ENCODE measurements at places on chromosomes 7 and 10.

DNA sequence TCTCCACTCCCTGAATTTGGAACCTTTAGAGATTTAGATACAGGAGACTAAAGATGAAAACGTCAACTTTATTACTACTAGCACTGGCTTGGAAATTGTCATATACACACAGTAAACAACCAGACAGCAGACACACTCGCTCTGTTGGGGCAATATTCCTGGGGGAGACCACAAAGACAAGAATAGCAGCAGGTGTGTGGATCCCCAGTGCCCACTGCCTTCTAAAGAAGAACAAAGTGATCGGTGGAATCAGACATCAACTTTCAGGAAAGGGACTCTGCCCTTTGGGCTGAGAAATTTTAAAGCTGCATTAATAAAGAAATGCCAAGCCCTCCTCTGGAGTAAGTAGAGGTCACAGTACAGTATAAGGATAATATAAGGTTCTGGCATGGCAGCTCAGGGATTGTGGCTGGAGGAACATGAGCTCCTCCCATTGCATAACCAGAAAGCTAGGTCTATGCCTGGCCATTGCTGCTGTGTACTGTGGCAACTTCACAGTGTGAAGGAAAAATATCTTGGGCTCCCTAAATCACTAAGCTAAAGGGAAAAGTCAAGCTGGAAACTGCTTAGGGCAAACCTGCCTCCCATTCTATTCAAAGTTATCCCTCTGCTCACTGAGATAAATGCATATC, 57.1 kb upstream of the ANKRD1 start:
- no peak for DNase-seq

- peak; percentile 13 for DNase-seq
These were observed 538.5 kb downstream of the SUGCT start for GRCh38 chr7:40673285-40673684.

DNA sequence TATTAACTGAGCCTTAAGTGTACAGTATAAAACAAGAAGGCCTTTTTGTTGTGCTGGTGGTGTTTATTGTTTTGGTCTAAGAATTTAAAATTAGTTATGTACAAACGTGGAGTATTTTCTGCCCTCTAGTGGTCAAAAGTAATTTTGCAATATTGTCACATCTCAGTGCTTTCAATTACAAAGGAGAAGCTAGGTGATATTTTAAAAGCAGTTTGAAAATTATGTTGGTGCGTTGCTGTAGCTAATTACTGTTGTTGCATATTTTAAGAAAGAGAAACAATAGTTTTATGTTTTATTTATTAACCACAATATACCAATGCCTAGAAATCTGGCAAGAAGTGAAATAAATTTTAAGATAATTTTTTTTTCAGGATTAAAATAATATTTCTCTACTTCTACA, 11.4 kb downstream of the NPVF start:
- DNase-seq = no peak

DNA sequence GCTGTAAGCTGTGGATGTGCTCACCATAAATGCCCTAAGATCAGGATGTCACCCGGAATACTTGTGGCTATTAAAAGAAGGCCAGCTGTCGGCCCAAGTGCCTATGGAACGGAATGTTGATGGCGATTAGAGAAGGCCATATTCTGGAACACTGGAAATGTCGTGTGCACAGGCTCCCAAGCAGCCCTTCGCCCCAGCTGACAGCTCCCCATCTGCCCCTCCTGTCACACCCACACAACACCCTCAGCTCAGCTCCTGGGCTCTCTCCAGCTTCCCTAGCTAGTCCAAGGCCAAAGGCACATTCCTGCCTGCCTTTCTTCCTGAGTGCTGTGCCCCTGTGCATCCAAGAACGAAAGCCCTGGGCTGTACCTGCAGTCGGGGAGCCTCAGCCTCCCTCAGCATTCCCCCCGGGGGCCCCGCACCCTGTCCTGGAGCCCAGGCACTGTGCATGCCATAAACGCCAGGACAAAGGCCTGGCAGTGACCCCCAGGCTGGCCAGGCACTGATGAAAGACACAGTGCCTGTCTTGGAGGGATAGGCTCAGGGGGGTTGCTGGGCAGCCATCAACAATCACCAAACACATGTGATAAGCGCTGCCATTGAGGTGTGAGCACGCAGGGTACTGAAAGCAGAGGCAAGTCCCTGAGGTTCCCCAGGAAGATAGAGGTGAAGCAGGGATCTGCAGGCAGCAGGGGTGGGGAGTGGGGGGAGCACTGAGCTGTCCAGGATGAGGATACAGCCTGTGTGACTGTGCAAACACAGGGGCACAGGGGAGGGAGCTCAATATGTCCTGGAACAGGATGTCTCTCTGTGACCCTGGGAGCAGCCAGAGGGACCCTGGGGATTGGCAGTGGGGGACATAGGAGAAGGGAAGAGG, 3.7 kb upstream of the LDB3 start:
- DNase-seq = no peak

DNA sequence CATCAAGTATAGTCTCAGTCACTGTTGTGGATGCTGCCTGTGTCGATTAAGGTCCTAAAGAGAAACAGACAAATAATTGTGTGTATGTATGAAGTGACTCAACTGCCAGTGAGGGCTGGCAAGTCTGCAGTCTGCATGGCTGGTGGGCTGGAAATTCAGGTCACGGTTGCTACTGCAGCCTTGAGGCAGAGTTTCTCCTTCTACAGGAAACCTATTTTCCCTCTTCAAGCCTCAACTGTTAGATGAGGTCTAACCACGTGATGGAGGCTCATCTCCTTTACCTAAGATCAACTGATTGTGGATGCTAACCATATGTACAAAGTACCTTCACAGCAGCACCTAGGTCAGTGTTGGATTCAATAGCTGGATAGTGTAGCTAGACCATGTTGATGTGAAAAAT, 29.9 kb downstream of the MBL2 start:
- no peak for DNase-seq
